ENCODE measurements at places on chromosomes 12 and 14.

DNA sequence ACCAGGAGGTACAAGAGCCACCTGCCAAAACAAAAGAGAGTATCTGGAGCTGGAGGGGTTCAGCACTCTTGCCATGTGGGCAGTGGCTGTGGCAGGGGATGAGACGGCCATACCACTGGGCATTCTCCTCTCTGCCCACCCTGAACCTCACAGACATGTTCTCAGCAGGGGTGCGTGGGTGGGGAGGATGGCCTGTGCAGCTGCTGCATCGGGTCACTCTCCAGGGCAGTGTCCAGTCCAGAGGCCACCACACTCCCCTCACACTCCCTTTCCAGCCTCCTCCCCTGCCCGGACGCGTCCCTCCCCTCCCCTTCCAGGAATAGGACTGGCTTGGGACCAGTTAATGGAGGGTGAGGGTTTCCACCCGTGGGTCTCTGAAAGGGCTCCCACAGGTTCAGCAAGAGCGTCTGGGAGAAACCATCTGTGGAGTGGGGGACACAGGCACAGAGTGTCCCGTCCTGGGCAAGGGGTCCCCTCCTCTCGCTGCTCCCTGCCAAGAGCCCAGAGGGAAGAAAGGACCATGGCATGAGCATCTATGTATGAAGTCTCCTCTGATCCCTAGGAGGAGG, 501 bp downstream of the C1R start:
- peak; percentile 38 for DNase-seq

DNA sequence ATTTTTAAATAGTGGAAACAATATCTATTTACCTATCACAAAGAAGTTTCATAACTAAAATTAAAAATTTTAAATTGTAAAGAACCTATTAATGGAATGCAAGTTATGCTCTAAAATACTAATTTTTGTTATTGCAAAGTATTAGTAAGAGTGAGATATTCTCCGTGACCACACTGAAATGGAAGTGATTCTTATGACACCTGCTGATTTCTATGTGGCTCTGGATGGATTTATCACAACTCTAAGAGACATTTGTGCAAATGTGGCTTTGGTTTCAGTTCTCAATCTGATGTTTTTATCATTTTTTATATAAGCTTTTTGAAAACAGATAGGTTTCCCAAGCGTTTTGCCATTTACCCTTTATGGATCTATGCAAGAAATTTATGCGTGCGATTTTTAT, 497.8 kb downstream of the NAV3 start:
- DNase-seq = no peak

DNA sequence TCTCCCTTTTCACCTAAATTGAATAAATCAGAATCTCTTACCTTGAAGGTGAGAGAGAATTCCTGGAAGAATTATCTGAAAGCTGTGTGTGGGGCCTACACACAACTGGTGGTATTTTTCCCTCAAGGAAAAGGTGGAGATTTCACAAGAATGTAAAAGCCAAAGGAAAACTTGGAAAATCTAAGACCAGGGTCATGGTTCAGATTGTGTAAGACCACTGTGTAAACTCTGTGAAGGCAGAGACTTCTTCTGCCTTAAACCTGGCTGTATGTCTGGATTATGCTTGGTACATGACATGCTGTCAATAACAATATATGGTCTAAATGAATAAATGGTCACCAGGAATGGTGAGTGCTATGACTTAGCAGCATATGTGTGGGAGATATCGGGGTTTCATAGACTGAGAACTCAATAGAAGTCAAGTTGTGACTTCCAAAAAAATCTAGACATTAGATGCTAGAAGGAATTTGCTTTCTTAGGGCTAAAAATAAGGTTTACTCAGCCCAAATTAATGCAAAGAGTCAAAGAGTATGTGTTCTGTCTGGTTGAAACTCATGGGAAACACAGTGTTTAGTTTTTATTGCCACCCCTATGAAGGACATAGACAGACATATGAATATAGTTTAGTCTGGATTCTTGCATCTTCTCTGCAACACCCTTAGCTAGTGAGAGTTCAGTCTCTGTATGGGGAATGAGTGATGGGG, 163.7 kb downstream of the SNAPC1 start:
- no peak for DNase-seq

DNA sequence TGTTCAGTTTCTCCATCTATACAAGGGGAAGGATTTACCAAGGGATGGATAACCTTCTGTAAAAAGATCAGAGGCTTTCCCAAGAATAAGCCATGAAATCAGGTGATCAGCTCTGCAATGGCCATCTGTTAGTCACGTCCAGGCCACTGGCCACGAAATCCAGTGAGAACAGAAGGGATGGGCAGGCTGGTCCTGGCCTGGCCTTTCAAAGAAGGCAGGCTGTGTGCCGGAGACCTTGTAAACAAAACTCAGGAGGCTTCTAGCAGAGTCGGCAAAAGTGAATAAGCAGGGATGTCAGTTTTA, 68.5 kb downstream of the RNF34 start:
- DNase-seq = no peak

DNA sequence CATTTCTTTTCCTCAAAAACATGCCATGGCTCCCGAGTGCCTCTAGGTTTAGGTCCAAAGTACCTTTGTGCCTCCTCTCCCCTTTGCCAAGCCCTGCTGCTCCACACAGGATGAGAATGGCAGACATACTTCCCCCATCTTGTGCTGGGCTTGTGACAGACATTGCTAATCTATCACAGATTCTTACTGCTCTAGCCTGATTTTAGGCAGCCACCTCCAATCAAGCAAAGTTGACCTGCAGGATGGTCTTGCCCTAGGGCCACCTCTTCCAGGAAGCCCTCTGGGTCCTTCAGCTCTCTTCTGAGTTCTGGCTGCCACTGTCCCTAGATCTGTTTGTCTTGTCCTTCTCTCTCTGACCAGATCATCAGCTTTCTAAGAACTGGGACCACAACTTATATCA, 20.5 kb downstream of the FOXN4 start:
- no peak for DNase-seq

GRCh38 chr14:22981876-22982476, 375 bp downstream of the AJUBA start:
- DNase-seq = no peak

DNA sequence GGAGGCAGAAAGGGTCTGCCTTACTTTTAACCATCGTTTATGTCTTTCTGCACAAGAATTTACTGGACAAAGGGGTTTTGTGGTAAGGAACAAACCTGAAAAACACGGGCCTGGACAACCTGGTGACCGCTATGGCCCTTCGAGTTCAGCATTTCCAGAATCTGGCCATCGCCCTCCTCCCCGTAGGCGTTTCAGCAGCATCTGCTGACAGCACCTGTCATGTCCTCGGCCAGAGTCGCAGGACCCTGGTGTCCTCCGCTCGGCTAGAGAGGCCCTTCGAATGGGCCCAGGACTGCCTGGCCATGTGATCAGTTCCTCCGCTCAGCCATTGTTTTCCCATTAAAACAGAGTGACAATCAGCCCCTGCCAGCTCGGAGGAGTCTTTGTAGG, 142.8 kb upstream of the FKBP4 start:
- no peak for DNase-seq

DNA sequence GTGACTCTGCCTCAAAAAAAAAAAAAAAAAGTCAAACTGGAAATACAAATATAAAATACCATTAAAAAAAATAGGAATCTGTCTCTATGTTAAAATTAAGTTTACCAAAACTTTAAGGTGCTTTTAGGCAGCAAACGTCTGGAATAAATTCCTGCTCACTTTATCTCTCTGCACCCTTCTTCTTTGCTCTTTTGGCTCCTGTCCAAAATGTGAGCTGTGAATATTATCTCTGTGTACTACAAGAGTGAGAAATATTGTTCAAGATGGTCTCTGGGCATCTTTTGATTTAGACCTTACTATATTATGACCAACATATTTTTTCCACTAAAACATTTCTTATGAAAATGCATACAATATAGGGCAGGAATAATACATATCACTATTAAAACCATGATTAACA, 63.7 kb downstream of the PUS7L start:
- DNase-seq = no peak

DNA sequence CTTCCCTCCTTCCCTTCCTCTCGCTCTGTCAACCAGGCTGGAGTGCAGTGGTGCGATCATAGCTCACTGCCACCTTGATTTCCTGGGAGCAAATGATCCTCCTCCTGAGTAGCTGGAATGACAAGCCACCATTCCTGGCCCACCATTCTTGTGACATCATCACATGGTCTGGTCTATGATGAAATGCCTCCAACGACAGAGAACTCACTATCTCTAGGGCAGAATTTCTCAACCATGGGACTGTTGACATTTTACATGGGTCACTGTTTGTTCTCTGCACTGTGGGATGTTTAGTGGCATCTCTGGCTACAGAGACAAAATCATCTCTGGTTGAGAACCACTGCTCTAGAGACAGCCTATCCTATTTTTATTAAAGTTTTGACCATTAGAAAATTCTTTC, 9.7 kb downstream of the VRK1 start:
- DNase-seq = peak; percentile 50

GRCh38 chr12:59429766-59430165, 166.1 kb upstream of the SLC16A7 start:
- no peak for DNase-seq

- DNase-seq = peak; percentile 66
Measured at GRCh38 chr12:51818566-51819300, 29.8 kb downstream of the FIGNL2 start.

- DNase-seq = peak; percentile 49
Measured at GRCh38 chr12:80187660-80188090, 88.3 kb downstream of the OTOGL start.

DNA sequence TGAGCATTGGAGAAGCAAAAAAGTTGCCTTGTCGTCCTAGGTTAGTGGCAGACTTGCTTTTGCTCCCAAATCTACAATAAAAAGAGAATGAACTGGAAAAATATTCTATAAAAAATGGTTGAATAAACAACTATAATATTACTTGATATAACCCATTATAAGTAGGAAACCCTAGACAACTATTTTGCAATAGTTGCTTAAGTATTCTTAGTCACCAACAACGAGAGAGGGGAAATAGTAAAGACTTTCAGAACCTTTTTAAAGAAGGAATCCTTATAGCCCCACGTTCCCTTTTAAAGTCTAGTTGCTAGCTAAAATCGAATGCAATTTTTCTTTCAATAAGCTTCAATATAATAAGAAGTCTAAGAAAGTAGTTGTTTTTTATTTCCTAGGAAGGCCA, 17.5 kb downstream of the AQP6 start:
- DNase-seq = peak; percentile 67

DNA sequence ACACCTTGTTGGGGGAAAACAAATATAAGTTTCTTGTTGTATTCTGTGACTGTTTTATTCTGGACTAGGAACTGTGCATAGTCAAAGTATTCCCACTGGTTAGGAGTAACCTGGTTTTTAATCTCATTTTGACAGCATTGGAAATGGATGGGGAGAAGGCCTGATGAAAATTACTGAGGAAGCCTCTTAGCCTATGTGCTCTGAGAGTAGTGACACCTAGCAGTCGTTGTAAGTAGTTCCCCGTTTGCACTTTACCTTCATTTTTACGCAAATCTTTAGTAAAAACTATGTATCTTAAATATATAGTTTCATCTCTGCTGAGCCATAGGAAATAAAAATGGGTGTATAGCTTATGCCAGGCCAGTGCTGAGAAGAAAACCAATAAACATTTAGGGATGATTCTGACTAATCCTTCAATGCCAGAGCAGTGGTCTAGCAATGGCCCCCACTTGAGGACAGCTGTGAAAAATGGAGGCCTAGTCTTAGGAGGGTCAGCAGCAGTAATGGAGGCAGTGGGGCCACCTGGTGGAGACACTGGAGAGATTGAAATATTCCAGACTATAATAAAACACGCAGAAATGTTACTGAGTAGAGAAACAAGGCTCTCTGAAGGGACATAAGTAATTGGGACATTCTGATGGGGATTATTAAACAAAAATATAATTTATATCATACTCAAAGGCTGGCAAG, 133.2 kb upstream of the NOVA1 start:
- DNase-seq = peak; percentile 57

- no peak for DNase-seq
Measured at GRCh38 chr12:1692895-1693610, 2.2 kb downstream of the ADIPOR2 start.

- DNase-seq = no peak
Measured at GRCh38 chr12:24554612-24555295, 394.1 kb downstream of the BCAT1 start.

- no peak for DNase-seq
Measured at GRCh38 chr14:95875831-95876760, 536 bp upstream of the TUNAR start.

DNA sequence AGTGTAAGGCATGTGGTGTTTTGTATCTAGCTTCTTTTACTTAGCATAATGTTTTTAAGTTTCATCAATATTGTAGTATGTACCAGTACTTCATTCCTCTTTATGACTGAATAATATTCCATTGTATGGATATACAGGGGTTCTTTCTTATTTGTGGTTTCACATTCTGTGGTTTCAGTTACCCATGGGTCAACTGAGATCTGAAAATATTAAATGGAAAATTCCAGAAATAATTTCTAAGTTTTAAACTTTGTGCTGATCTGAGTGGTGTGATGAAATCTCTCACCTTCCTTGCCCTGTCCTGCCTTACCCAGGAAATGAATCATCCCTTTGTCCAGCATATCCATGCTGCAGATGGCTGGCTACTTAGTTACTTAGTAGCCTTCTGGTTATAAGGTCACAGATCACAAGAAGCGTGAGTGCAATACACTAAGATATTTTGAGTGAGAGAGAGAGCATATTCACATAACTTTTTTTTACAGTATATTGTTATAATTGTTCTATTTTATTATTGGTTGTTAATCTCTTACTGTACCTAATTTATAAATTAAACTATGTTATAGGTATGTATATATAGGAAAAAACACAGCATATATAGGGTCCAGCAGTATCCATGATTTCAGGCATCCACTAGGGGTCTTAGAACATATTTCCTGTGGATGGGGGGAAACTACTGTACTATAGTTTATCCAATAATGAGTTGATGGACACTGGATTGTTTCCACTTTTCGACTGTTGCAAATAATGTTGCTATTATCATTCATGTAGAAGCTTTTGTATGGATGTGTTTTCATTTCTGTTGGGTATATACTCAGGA, 59.6 kb upstream of the LRTM2 start:
- peak; percentile 50 for DNase-seq

DNA sequence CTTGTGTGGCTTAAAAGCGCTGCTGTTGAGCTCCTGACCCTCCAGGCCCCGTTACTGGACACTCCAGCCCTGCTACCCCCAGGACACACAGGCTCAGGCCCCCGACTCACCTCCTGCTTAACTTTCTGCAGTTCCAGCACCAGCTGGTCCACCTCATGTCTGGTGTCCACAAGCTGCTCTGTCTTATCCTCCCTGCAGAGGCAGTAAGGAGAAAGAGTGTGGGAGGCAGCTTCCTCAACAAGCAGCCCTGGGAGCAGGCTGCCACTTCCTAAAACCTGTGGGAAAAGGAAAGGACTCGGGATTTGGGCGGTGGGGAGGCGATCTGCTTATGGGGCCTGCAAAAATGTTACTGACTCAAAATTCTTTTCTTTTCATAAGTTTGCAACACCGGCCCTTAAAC, 79.2 kb downstream of the CCDC88C start:
- peak; percentile 51 for DNase-seq

- peak; percentile 4 for DNase-seq
Measured at GRCh38 chr12:103495469-103496456, at the start of gene C12orf42. Gene C12orf42 (minus strand): TSS chr12:103495968. CDS start chr12:103478426, 17,542 bp downstream.

- no peak for DNase-seq
Measured at GRCh38 chr12:13465635-13466034, 269.1 kb downstream of the EMP1 start.
